ENCODE measurements at places on chromosomes 1 and 21.
A peak's percentile ranks its signal among the peaks of the same experiment; 100 is the strongest.

- DNase-seq, result no peak
Observed at GRCh38 chr1:47759936-47760629, 237.1 kb downstream of the TRABD2B start.

DNA sequence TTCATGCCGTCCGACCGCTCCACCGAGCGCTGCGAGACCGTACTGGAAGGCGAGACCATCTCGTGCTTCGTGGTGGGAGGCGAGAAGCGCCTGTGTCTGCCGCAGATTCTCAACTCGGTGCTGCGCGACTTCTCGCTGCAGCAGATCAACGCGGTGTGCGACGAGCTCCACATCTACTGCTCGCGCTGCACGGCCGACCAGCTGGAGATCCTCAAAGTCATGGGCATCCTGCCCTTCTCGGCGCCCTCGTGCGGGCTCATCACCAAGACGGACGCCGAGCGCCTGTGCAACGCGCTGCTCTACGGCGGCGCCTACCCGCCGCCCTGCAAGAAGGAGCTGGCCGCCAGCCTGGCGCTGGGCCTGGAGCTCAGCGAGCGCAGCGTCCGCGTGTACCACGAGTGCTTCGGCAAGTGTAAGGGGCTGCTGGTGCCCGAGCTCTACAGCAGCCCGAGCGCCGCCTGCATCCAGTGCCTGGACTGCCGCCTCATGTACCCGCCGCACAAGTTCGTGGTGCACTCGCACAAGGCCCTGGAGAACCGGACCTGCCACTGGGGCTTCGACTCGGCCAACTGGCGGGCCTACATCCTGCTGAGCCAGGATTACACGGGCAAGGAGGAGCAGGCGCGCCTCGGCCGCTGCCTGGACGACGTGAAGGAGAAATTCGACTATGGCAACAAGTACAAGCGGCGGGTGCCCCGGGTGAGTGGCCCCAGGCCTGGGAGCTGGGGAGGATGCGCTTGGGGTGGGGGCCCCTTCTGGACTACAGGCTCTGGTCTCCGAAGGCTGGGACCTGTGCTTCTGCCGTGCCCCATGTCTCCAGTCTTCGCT is 1.1 kb downstream of the SKI start:
- peak; percentile 42 for DNase-seq

DNA sequence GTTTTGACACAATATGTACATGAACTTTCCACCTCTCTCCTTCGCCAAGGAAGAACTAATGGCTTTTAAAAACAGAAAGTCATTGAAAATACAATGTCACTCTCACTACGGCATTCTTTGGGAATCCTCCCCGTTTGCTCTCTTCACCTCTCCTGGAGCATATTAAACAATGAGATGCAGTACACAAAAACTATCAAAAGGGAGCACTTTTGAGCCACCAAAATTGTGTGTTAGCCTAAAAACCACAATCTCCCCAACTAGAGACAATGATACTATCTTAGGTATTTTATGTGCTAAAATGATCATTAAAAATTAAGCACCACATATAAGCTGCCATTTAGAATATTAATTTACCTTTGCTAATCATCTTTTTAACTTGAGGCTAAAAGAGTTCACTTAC is 425.5 kb downstream of the KCTD3 start:
- DNase-seq, result no peak

DNA sequence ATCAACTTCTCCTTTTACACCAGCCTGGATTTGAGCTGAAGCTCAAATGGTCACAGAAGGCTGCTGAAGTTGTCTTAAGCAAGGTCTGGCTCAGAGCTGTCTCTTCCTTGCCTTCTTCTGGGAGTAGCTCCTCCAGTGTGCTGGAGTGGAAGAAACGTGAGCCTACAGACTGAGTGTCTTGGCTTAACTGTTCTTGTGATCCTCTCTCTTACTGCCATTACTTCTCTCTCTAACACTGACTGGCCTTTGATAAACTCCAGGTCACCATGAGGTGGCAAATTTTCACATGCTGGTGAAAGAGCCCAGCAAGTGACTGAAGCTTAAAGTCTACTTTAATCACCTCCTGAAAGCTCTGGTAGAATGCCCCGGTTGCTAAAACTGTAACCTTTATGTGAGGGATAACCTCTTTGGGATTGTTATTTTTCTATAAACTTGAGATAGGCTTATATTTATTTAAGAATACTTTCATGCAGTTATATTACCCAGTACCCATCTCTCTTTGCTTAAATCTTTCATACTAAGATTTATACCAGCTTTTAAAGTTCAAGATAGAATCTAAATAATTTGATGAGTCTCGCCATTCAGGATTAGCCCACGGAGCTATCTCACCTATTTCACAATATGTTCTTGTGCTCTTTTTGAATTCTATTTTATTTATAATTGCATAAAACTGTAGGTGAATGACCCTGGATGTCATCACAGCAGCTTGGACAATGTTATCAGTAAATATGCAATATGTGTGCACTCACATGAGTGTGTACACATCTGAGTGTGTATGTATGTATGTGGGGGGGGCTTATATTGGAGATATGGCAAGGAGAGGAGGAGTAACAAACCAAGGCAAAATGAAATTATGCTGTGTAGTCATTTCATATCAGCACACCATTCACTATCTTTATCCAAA is 924.0 kb downstream of the LTN1 start:
- no peak for DNase-seq

DNA sequence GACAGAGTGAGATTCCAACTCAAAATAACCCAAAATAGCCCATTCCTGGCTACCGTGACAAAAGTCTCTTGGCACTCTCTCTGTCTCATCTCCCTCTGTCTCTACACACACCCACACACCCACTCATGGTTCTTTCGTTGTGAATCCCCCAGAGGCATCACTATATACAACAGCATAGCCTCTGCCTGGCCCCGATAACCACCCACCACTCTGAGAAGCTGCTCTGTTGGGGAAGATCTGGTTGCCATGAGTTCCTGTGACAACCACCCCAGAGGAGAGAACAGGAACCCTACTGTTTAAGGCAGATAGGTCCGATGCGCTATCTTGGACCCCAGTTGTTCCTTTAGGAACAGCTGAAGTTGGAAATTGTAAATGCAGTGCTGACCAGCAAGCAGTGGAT is 70.4 kb upstream of the LYST start:
- no peak for DNase-seq

DNA sequence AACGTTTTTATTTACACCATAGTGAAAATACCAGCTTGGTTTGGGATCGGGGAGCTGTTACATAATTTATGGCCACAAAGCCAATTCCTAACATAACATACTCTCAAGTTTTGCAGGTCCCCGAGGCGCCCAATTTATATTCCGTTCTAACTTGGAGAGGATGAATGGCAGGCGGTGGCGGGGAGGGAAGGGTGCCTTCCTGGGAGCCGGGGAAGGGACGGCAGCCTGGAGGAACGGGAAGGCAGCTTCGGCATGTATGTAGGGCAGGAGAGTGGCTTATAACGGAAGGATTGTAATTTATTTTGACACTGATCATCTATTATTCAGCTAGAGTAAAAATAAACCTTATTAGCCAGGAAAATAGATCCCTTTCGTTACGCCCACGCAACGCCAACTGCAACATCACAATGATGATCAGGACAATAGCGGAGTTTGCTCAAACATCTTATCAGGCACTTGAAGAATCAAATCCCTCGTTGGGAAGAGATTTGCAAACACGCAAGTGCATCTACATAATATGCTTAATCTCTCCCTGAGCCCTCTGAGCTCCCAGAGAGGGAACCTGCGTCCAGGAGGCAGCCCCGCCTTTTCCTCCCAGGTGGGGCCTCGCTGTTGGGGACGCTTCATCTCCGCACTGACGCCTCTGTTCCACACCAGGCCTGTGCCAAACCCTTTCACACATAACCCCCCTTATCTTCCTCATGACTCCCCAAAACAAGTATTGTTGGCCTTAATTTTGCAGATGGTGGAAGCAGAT is 93.7 kb upstream of the C1orf174 start:
- DNase-seq, result no peak

DNA sequence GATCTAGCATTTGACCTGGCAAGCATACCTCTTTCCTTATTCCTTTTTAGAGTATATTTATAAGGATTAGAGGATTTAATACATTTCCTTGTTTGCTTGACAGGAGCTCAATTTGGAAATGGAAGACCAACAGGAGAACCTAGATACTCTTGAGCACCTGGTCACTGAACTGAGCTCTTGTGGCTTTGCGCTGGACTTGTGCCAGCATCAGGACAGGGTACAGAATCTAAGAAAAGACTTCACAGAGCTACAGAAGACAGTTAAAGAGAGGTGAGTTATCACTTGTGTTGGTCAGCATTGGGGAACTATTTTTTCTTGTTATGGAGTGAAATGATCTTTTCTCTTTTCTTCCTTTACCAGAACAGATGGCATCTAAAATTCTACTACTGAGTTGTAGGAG is 123.4 kb upstream of the BMP8A start:
- DNase-seq, result no peak

DNA sequence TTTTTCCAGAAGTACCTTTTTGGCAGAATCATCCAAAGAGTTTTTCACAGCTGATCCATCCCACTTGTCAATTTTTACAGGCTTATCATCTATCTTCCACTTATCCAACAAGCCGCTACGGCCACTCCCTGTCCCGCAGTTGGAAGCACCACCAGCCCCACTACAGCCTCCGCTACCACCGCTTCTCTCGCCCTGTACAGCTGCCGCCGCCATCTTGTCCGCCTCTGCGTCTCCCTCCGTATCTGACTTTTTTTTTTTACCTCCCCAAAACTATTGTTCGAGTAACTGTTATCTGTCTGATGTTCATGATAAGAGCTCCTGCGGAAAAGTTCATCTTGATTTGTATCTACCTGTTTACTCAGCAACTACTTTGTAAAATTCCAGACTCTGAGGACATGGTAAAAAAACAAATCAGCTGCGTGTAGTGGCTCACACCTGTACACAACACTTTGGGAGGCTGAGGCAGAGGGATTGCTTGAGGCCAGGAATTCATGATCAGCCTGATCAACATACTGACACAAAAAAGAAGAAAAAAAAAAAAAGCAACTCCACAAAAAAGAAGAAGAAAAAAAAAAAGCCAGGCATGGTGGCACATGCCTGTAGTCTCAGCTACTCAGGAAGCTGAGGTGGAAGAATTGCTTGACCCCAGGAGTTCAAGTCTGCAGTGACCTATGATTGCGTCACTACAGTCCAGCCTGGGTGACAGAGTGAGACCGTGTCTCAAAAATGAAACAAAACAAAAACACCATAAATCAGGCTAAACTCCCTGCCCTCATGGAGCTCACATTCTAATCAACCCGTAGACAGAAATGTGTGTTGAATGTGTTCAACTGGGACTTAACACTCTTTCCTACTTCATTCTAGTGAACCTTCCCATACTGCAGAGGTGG is 8.0 kb upstream of the EYA3 start:
- no peak for DNase-seq

GRCh38 chr1:23091545-23091944 is 72.3 kb downstream of the KDM1A start:
- DNase-seq, result no peak

- no peak for DNase-seq
Observed at GRCh38 chr1:201346337-201346939, 31.0 kb downstream of the TNNT2 start.
